Stimulated activated CD4-positive, alpha-beta T cell treated with anti-CD3 and anti-CD28 coated beads, Interleukin-15, amount 100 ng/mL, for 1 hour (primary cell): ENCODE measurements at places on chromosomes 12 and 14.

- no peak for DNase-seq
Observed at GRCh38 chr14:28242895-28243294, 523.7 kb upstream of the FOXG1 start.

GRCh38 chr12:806200-806791 lies 53.9 kb downstream of the WNK1 start:
- no peak for DNase-seq

- no peak for DNase-seq
Observed at GRCh38 chr12:39300799-39301198, 142.1 kb downstream of the KIF21A start.

DNA sequence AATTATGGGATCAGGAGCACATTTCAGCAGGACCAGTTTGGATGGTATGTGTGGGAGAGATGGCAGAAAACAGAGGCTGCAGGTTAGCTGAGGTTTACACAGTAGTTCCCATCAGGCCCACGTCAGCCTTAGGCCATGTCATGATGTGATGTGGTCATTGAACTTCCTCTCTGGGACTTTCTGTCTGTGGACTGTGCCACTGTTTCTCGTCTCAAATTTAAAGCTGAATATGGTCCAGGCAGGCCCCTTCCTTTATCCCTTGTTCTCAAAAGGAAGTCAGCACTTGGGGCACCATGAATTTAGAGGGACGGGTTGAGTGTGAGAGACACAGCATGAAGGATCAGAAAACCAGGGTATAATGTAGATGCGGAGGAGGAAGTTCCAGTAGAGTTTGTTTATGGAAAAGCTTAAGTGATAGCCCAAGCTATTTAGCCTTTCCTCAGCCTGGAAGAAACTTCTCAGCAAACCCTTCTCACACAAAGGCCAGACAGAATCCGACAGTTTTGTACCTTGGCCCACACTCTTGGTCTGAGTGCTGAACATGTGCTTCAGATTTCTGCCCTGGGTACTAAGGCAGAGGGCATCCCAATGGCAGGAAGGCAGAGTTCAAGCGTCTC lies 3.6 kb upstream of the IGFBP6 start:
- no peak for DNase-seq

DNA sequence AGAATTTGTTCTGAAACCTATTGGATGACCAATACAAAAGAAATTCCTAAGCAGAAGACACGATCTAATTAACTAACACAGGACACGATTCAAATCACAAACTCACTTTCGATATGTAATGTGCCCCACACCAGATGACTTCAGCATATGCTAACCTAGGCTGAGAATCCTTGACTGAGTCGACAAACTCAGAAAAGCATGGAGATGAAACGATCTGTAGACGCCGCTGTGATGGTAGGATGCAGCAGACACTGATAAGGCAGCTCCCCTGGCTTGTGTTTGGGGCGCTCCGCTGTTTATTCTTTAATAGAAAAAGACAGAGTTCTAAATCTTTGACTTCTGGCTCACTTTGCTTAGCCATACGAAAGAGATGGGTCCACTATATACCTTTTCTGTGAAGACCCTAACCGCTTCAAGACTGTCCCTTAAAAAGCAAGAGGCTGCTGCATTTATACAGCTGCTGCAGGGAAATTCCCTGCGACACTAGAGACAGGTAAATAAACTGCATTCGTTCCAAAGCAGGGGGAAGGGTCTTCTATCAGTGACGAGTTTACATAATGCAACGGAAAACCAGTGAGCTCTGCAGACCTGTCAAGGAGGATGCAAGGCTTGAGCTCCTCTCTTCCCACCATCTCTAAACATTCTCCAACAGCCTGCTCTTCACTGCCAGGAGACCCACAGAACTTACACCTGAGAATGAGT lies 929 bp downstream of the CHD8 start:
- no peak for DNase-seq

DNA sequence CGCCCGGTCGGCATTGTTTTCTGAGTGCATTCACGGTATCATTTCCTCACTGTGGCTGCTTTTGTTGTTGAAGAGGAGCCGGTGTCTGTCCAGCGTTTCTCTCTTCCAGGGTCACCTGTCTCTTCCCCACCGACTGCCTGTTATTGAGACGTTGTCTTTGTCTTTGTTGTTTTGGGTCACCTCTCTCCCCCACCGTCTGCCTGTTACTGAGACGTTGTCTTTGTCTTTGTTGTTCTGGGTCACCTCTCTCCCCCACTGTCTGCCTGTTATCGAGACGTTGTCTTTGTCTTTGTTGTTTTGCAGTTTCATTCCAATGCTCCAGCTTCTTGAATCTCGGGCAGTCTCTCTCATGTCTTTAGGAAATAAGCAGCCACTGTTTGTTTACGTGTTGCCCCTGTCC lies 69.9 kb downstream of the DDX51 start:
- no peak for DNase-seq

- DNase-seq: no peak
Observed at GRCh38 chr14:96909841-96910364, 112.7 kb downstream of the VRK1 start.

DNA sequence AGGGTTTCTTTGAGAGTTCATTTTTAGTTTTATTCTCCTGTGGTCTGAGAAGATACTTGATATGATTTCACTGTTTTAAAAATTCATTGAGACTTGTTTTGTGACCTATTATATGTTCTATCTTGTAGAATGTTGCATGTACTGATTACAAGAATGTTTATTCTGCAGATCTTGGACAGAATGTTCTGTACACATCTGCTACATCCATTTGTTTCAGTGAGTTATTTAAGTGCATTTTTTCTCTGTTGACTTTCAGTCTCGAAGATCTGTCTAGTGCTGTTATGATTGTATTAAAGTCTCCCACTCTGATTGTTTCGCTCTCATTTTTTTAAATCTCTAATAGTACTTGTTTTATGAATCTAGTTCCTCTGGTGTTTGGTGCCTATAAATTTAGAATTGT lies 1319.8 kb downstream of the TMEM121 start:
- DNase-seq: no peak

DNA sequence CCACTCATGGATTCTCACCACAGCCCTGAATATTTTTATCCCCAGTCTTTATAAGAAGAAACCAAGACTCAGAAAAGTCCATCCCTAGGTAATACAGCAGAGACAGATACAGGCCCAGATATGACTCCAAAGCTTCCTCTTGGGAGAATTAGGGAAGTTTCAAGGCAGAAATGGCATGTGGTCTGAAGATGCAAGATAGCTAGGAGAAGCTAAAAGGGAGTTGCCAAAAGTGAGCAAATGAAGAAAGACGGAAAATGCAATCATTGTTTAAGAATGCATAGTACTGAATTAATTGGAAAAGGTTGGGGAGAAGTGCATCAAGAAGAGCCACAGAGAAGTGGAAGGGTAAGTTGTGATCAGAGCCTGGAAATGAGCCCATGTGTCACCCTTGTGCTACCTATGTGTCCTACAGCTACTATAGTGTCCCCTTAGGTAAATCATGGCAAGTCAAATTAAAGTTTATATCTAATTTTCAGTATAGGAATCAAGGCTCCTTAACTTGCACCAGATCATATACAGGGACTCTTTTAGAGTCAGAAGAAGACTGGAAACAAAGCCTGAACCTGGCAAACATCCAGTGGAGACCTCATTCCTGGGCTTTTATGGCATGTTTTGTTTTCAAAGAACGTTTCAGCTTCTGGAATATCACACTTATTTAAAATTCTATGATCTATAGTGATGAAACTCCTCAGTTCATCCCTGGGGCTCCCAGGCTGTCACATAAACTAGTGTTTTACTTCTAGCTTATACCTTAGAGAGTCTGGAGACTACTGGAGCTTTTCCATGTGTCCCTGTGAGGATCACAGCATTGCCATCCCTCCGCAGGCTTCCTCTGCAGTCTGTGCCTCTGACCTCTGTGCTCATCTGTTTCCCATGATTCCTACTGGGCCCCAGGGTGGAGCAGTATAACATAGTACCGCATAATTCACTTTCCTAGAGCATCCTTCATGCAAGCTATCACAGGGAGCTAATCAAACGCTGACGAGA lies 189.0 kb upstream of the CDKN3 start:
- DNase-seq: no peak

- no peak for DNase-seq
Observed at GRCh38 chr14:31963587-31963986, 113.5 kb upstream of the ARHGAP5 start.

GRCh38 chr12:17489452-17489851 lies 600.5 kb downstream of the RERGL start:
- DNase-seq: no peak

DNA sequence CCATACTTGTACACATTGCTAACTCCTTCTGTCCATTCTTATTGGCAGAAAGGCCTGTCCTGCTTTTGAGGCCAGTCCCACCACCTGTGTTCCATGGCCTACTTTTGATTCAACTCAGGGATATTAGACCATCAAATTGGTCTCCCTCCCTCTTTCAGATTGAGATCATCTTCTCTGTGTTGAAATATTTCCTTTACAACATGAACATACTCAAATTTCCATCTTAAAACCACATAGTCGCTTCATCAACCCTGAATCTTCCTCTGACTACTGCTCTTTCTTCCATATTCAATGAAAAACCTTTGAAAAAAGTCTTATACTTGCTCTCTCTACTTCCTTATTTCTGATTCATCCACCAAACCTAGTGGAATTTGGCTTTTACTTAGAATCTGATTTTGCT lies 34.9 kb downstream of the TRMT5 start:
- no peak for DNase-seq

DNA sequence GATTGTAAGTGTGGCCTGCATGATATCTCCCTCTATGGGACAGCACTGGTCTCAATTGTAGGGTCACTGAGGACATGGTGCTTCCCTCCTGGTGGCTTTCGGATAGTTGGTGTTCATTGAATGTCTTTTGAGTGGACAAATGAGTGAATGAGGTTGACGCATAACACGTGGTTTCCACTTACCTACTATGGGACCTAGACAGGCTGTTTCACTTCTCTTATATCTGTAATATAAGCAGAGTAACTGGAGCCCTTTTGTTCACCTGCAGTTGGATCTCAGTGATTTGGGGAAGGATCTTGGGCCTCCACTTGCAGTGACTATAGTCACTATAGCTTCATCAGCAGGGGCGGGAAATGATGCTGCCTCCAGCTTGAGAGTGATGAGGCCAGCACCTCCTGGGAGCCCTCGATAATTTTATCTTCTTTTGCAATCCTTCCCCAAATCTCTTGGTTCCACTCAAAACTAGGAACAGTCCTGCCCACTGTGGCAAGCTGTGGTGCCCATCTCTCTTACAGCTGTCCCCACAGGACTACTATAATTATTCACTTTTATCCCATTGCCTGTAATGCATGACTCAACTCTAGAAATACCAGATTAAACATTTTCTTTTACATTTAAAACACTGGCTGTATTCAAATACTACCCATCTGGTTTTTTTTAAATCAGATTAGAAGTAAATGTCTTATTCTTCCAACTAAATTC lies 242.9 kb downstream of the CHST11 start:
- DNase-seq: no peak

DNA sequence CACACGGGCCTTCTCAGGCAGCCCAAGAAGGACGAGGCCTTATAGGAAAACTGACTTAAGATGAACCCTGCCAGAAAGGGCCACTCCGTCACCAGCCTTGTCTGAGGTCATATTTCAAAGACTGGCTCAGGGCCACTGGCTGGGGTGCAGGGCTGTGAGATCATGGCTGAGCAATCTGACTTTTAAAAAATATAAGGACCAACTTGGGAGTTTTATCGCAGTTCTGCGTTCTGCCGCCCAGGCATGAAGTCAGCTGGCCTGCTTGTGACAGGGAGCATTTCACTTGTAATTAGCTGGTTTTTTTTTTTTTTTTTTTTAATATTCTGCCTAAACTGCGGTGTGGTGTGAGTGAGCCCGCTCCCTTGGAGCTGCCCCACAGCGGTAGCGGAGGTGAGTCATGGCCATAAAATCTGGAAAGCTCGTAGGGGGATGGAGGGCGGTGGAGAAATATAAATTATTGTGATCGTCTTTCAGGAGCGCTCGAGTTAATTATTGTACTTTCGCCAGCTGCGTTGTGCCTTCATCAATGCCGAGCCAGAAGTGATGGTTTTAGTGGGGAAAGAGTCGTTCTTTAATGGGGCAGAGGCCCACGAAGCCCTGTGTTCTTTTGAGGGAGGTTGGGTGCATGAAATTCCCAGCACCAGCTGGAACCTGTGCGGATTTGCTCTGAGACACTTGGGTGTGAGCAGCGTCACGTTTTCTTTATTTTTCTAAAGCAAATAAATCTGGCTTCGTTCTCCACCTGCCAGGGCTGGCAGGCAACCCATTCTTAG lies 231.9 kb downstream of the C12orf75 start:
- no peak for DNase-seq

GRCh38 chr12:21434699-21435098 lies 2.8 kb upstream of the PYROXD1 start:
- DNase-seq: no peak

- no peak for DNase-seq
Observed at GRCh38 chr14:55052269-55052930, 953 bp downstream of the MAPK1IP1L start.

- DNase-seq: no peak
Observed at GRCh38 chr12:6635856-6636531, at the start of gene LPAR5. LPAR5 (minus strand) TSS chr12:6635959; CDS start chr12:6621248, 14,711 bp downstream.

- DNase-seq: no peak
Observed at GRCh38 chr14:32027255-32027939, 49.7 kb upstream of the ARHGAP5 start.

DNA sequence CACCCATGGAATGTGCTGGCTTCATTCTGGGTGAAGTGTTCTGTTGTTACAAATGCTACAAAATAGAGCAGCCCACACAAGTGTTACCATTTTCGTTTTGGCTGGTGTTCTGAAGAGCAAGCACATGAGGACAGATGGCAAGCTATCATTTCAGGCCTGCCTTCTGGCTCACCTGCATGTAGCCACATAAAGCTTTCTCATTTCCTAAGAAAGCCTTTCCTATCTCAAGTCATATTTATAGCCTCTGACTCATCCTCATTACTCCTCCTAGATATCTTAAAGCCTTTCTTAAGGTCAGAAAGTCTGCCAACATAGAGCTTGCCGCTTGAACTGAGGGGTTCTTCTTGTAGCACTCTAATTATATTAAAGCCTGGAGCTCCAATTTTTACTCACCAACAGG lies 89.0 kb downstream of the PTPRR start:
- no peak for DNase-seq

DNA sequence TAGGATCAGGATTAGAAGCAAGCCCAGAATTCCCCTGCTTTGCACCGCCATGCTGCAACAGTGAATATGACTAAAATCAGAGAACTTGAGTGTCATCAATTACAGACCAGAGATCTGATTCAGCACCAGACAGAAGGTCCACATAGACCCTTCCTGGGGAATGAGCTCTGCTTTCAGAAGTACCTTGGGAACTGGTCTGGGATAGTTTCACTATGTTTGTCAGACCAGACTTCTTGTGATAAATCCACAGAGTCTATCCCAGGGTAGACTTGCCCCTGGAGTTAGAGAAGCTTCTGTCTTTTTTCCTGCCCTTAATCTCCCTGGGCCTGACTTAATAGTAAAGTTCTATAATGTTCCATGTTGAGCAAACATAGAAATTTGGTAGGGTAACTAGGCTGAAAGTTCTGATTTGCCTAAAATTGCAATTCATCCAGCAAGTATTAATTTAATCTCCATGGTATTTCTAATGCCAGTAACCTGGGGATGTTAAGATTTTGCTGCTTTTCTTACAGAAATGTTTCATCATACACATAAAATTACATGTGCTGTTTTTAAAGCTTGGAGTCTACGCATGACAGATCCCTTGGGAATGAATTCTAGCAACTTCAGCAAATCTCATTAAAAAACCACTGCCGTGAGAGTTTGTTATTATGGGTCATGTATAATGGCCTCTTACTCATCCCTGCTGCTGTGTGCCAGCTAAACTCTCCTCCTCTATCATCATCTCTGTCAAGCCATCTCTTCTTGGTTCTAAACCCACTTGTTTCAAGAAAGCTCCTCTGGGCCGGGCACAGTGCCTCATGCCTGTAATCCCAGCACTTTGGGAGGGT lies 61.3 kb upstream of the METAP2 start:
- DNase-seq: no peak

- DNase-seq: no peak
Observed at GRCh38 chr12:108043286-108043685, 85.8 kb upstream of the WSCD2 start.
